ENCODE measurements at places on chromosomes 11 and 22. TPM values are rescaled to one million over a fixed set of nuclear protein-coding genes. Genes with fewer than 3 reads are reported as not detected.

IGLL5 gene
- 0.22 TPM for polyA plus RNA-seq

PRG3 gene
- polyA plus RNA-seq: 0.33 TPM

BTBD18 gene
- polyA plus RNA-seq: 0.10 TPM

KDM4E gene
- polyA plus RNA-seq: 0.22 TPM

TPH1 gene
- 0.39 TPM for polyA plus RNA-seq

PKNOX2 gene
- 11.6 TPM for polyA plus RNA-seq

MMP12 gene
- 3.7 TPM for polyA plus RNA-seq

RRAS2 gene
- polyA plus RNA-seq: 56.4 TPM
